Cortex of kidney (tissue), 1 donor: ENCODE measurements at places on chromosomes 7 and 10.

- DNase-seq = no peak
Observed at GRCh38 chr10:14050598-14050997, 280.1 kb downstream of the FRMD4A start.

DNA sequence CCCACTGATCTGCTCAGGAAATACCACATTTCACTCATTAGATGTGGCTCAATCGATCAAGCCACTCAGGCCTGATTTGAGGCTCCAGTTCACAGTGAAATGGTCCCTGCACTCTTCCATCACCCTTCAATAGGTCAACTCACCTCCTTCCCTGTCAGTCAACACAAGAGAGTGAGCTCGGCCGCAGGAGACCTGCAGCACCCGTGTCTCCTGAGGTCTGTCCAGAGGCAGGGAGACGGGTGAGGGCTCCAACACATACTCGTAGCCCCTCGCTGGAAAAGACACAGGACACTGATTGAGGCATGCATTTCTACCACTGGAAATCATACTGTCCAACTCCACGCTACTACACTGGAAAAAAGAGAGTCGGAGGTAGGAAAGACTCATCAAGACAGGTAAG lies 7.1 kb downstream of the RCC1L start:
- DNase-seq = no peak

DNA sequence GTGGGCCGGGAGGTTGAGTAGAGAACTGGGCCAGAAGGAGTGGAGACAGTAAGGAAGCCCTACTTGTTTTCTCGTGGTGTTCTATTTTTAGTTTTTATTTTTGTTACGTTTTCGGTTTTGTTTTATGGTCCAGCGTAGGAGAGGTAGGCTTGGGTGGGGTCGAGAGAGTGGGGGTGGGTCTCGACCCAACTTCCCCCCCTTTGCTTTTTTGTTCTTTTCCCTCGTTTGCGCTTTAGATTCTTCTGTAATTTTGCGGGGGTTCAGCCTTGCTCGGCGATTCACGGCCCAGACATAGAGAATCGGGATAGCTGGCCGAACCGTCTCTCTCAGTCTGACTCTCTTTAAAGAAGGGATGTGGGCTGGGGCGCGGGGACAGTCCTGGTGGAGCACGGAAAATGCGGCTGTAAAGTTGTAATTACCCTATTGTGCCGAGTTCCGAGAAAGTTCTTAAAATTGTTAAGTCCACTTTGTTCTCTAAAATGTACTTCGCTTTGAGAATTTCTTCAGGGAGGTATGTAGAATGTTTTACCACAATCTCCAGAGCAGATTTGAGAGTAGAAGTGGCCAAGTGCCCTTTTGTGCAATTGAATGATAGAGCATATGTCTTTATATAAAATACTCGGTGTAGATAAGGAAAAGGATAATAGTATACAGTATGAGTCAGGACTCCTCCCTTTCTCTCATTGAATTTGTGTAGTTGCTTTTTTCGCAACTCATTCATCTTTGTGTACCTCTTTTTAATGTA lies 816 bp downstream of the DMTF1 start:
- DNase-seq = no peak

DNA sequence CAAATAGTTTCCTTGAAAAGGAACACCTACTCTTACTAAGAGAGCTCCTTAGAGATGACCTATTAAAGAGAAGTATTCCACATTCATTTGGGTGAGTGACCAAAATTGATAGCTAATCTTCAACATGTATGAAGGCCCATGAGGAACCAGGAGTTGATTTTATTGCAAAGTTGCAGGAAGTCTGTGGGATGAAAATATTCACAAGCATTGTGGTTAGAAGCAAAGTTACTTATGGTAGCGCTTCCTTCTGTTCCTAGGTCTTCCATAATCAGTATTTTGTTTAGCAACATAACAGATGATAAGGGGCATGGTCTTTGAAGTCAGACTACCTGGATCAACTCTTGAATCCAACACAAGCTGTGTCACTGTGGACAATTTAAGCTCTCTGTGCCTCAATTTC lies 164.5 kb downstream of the DGKB start:
- no peak for DNase-seq

GRCh38 chr7:31362401-31362800 lies 21.9 kb upstream of the NEUROD6 start:
- DNase-seq = no peak

GRCh38 chr10:100781145-100781665 lies 35.8 kb downstream of the PAX2 start:
- no peak for DNase-seq

- DNase-seq = no peak
Observed at GRCh38 chr7:98000356-98000755, 10.4 kb upstream of the OCM2 start.

DNA sequence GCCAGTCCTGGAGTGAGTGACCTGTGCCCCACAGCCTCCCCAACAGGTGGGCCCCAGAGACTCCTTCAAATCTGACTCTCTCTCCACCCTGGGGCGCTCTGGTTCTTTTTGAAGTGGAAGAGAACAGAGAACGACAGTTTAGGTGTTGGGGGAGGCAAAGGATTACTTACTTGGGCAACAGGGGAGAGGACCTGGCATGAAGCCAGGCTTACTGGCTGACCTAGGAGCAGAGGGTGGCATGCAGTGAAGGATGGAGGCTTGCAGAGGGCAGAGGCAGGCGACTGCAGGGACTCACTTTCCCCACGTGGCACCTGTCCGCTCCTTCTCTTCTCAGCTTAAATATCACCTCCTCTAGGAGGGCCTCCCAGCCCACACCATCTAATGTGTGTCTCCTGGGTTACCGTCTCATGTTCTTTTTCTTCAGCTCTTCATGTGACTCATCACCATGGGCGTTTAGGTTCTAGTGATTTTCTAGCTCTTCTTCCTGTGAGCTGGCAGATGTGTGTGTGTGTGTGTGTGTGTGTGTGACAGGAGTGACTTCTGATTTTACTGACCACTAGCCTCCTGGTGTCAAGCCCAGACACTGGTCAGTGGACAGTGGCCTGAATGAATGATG lies 15.5 kb downstream of the LZTS2 start:
- DNase-seq = no peak

GRCh38 chr10:106436123-106436715 lies 728.3 kb downstream of the SORCS1 start:
- DNase-seq = no peak

GRCh38 chr7:102291056-102291915 lies 4.6 kb downstream of the SH2B2 start:
- no peak for DNase-seq

DNA sequence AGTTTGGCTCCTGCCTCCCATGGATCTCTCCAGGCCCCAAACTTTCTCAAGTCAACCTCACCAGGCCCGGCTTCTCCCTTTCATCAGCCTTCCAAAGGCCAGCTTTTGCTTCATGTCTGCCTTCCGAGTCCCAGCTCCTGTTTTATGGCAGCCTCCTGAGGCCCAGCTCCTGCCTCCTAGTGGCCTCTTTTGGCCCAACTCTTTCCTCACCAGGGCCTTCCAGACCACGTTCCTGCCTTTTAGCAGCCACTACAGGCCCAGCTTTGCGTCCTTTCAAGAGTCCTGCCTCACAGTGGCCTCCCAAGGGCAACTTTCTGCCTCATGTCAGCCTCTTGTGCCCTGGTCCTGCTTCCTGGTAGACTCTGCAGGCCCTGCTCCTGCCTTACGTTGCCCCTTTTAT lies 15.3 kb upstream of the TMEM248 start:
- no peak for DNase-seq
